ENCODE measurements at places on chromosomes 5 and 9. TPM values are rescaled to one million over a fixed set of nuclear protein-coding genes. Genes with fewer than 3 reads are reported as not detected.

Gene PRR7
- 0.59 TPM for total RNA-seq

Gene NXNL2
- total RNA-seq, result not detected

Gene RNF208
- 15.6 TPM for total RNA-seq

DNA sequence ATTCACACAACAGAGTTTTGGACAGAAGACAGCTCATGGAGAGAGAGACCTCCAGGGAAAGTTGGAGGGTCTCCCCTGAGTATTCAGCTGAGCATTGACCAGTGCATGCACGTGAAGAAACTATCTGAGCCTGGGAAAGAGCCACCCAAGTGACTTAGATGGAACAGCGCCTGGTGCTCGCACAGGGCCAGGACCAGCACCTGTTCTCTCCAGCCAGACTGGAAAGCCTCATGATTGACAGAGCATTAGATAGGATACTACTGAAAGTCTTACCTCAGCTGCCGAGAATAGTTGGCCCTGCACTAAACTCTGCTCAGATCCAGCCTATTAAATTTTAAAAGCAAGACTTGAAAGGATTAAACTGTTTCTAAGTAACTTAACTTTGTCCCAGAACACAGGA, 28.3 kb upstream of the NEURL1B start:
- no peak for DNase-seq

DNA sequence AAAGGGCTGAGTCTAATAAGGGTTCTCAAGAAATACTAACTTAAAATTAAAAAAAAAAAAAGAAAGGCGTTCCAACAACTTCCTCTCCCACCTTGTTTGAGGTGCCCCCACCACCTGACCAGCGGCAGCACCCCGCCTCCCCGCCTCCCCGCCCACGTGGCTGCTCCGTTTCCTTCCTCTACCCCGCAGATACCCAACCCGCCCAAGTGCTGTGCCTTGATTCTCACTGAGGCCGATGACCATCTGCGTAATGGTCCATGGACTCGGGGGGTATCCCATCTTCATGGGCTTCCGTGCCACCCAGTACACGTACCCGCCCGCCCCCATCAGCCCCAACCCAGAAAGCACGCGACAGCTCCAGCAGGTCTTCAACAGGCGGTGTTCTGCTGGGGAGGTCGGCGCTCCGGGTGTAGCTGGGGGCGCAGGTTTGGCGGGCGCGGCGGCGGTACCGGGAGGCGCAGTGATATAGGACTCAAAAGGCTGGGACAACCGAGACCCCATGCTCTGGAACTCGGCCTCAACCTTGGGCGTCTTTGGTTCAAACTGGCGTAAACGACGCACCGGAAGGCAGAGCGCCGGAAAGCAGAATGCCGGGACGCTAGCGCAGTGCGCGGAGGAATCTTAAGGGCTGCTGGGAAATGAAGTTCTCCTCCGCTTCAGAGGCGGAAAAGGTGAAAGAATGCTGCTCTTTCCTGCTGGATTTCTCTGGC, at the start of gene DMAC1:
TSS of gene DMAC1 (minus strand) at position 545 of the 710 bp plus-strand sequence. CDS start at position 501, 44 bp downstream.
- DNase-seq, result peak; percentile 84

- DNase-seq, result no peak
Measured at GRCh38 chr9:7452378-7452777, 347.2 kb downstream of the DMAC1 start.

Measured in left cardiac atrium (tissue), 4 donors.